Uterus (tissue), 4 donors: ENCODE measurements at places on chromosomes 2 and 18. TPM values are rescaled to one million over a fixed set of nuclear protein-coding genes. Genes with fewer than 3 reads are reported as not detected.
A peak's percentile ranks its signal among the peaks of the same experiment; 100 is the strongest.

GRCh38 chr18:48797841-48798255, 152.9 kb downstream of the SMAD7 start:
- H3K36me3 ChIP-seq: no peaks in the 10 kb centered on the region
- H3K4me3 ChIP-seq: no peak overlapping the region
- H3K27me3 ChIP-seq: no peaks in the 10 kb centered on the region
- no peak for DNase-seq

ST6GAL2 gene
- 64.2 TPM for total RNA-seq

GRCh38 chr18:10044054-10044453, 130.2 kb downstream of the VAPA start:
- H3K27me3 ChIP-seq: no peaks in the 10 kb centered on the region
- no peak overlapping the region for H3K27ac ChIP-seq
- no peaks in the 10 kb centered on the region for H3K4me1 ChIP-seq
- no peak for DNase-seq
- no peaks in the 10 kb centered on the region for H3K36me3 ChIP-seq

DNA sequence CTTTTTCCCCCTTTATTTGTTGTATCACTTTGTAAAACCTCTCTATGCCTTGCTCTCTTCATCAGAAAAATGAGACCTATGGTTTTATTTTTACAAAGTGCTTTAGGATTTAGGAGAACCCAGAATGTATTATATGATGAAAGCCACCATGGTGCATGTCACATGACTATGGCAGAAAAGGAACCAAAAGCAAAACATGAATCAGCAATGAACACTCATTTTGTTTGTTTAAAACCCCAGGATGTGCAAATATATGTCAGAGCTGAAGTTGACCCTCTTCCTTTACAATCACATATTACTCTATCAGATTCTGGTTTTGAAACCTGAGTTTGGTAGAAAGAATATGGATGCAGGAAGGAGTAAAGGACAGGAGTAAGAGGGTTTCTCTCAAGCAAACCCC, 70.0 kb downstream of the FIGN start:
- H3K4me3 ChIP-seq: no peak overlapping the region
- no peaks in the 10 kb centered on the region for H3K36me3 ChIP-seq
- H3K4me1 ChIP-seq: no peaks in the 10 kb centered on the region
- no peak for DNase-seq
- no peaks in the 10 kb centered on the region for H3K27me3 ChIP-seq
- no peak overlapping the region for H3K27ac ChIP-seq

- H3K36me3 ChIP-seq: no peaks in the 10 kb centered on the region
- no peak for DNase-seq
Observed at GRCh38 chr2:135637456-135638087, 104.1 kb upstream of the UBXN4 start.

GRCh38 chr2:172305066-172305465, 122.3 kb upstream of the ITGA6 start:
- H3K4me3 ChIP-seq: no peak overlapping the region
- H3K27me3 ChIP-seq: no peaks in the 10 kb centered on the region
- H3K27ac ChIP-seq: no peak overlapping the region

IL1B gene
- not detected for total RNA-seq

DNA sequence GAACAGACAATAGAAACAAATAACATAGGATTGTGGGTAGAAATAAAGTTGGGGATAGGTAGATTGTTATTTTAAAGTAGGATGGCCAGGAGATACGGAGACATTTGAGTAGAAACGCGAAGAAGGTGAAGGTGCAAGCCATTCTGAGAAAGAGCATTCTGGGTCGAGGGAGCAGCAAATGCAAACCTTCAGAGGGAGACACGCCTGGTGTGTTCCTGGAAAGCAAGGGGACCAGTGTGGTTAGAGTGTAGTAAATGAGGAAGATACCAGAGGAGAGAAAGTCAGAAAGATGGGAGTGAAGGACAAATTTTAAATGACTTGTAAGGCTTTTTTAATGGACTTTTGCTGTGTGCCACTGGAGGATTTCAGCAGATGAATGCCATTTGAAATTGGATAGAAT, 1.7 kb downstream of the CYP20A1 start:
- no peaks in the 10 kb centered on the region for H3K4me1 ChIP-seq
- H3K36me3 ChIP-seq: no peaks in the 10 kb centered on the region
- H3K27me3 ChIP-seq: no peaks in the 10 kb centered on the region
- peak overlapping the region; percentile 96 for H3K27ac ChIP-seq
- no peak for DNase-seq

CABYR gene
- total RNA-seq: not detected

RFTN2 gene
- 5.9 TPM for total RNA-seq

GRCh38 chr2:11984316-11985158, 238.1 kb downstream of the LPIN1 start:
- H3K27ac ChIP-seq: no peak overlapping the region
- H3K4me1 ChIP-seq: no peaks in the 10 kb centered on the region
- H3K36me3 ChIP-seq: no peaks in the 10 kb centered on the region
- H3K4me3 ChIP-seq: no peak overlapping the region
- no peak for DNase-seq
